ENCODE measurements at places on chromosomes 5 and 9. TPM values are rescaled to one million over a fixed set of nuclear protein-coding genes. Genes with fewer than 3 reads are reported as not detected.

The BSPRY gene
- total RNA-seq = 0.42 TPM

The DMAC1 gene
- total RNA-seq = 2.5 TPM

The IRX1 gene
- not detected for total RNA-seq

The VCAN gene
- 549 TPM for total RNA-seq

The FGD3 gene
- 55.7 TPM for total RNA-seq

The TENT4A gene
- total RNA-seq = 38.9 TPM

The FOXB2 gene
- not detected for total RNA-seq

The GABRA6 gene
- total RNA-seq = not detected

The PRR16 gene
- total RNA-seq = 0.63 TPM

The NSUN2 gene
- total RNA-seq = 36.0 TPM

The SGCD gene
- 0.10 TPM for total RNA-seq

The STKLD1 gene
- 0.10 TPM for total RNA-seq

The ZNF484 gene
- total RNA-seq = 36.4 TPM

The PCDHB14 gene
- not detected for total RNA-seq

The PAM gene
- total RNA-seq = 18.8 TPM
